ENCODE measurements at places on chromosomes 2 and 18.

DNA sequence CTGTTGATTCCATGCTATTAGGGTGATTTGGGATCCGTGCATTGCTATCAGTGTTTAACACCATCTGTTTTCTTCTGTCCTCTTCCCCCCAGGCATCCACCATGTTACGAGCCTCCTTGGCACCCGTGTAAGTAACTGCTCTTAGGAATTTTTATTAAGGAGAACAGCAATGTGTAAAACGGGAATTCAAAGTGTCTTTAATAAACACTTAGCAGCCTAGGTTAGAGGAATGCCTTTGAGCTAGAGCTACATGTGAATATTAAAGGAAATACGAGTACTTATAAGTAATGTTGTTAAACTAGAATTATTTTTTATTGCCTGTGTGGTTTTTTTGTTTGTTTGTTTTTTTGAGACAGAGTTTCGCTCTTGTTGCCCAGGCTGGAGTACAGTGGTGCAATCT lies 58.1 kb downstream of the ARMC9 start:
- no peak for DNase-seq

GRCh38 chr2:195863564-195863963 lies 205.1 kb downstream of the DNAH7 start:
- no peak for DNase-seq

GRCh38 chr2:55401124-55401523 lies 18.5 kb downstream of the CCDC88A start:
- DNase-seq = no peak

DNA sequence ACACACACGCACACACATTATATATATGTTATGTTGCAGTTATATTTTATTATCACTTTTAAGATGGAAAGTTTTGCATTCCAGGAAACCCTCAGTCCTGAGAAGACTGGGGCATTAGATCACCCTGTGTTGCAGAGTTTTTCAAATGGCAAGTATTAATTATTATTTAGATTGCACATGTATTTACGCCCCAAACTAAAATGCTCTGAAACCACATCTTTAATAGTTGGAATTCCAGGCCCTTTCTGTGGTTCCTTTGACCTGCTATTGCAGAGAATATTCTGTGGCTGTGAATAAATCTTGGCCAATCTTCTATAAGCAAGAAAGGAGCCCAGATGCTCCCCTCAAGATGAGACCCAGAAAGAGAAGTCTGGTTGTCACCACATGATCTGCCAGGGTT lies 427.0 kb upstream of the TNP1 start:
- DNase-seq = peak; percentile 51

- DNase-seq = no peak
Measured at GRCh38 chr2:232436381-232437194, 19.4 kb upstream of the ALPI start.

- peak; percentile 44 for DNase-seq
Measured at GRCh38 chr2:38444247-38444646, 67.2 kb upstream of the ATL2 start.

DNA sequence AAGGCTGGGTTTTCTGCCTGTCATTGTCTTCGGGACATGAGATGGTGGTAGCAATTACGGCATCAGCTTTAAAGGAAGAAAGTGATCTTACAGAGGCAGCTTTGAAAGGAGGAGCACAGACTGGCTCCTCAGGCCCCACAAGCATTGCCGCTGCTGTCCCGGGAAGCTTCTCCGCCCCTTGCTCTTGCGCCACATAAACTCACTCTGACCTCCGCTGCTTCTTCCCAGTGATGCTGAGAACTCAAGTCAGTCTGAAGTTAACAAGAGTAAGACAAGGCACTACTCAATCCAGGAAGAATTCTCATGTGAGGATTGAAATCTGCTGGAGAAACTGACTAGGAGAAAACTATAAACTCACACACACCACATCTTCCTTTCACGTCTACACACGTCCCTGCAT lies 112.4 kb upstream of the RIOK3 start:
- no peak for DNase-seq

GRCh38 chr2:236479814-236480213 lies 89.8 kb upstream of the ACKR3 start:
- no peak for DNase-seq

DNA sequence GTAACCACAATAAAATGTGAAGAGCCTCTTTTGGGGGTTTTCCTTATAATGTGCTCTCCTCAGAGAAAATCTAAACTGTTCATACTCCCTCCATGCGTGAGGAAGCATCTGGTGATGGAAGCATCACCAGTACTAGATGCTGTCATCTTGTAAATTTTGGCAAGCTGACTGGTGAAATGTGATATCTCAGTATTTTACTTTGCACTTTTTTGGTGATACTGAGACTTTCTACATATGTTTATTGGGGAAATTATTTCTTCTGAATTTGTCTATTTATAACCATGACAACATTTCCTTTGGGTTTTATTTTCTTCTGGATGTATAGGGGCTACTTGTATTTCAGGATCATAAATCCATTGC lies 95.9 kb upstream of the DLGAP1 start:
- no peak for DNase-seq

DNA sequence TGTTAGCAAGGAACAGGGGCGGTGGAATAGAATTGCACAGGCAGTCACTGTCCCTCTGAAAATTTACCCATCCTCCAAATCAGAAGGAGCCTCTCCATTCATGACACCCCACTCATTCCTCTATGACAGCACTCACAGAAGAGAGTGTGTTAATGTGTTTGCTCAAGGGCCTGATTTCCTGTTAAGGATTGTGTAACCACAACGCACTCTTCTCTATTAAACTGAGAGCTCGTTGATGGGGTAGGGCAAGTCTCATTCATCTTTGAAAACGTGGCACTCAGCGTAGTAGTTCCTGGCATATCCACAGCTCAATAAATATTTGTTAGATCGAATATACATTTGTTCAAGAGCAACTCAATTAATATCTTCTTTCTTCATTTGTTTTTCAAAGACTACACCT lies 106.4 kb downstream of the VAPA start:
- no peak for DNase-seq

DNA sequence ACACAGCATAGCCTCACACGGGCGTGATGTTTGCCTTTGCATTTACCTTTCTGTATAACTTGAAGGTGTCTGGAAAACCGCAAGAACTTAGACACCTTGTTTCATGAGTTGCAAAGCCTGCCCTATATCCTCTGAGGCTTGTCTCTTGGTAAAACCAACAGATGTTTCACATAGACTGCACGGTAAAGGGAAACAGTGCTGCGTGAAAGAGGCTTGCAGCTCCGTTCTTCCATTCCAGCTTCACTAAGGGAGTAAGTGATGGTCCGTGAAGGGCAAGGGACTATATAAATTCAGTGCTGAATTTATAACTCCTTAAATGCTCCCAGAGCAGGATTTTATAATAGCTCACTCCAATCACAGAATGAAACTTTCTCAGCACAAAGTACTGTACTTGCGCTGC lies 360.5 kb downstream of the SOX11 start:
- DNase-seq = no peak

GRCh38 chr2:197805715-197806633 lies 1.6 kb downstream of the PLCL1 start:
- DNase-seq = no peak

- no peak for DNase-seq
Measured at GRCh38 chr2:32824070-32824809, 122.5 kb upstream of the LTBP1 start.

GRCh38 chr2:29480426-29480825 lies 365.2 kb downstream of the CLIP4 start:
- DNase-seq = peak; percentile 72

DNA sequence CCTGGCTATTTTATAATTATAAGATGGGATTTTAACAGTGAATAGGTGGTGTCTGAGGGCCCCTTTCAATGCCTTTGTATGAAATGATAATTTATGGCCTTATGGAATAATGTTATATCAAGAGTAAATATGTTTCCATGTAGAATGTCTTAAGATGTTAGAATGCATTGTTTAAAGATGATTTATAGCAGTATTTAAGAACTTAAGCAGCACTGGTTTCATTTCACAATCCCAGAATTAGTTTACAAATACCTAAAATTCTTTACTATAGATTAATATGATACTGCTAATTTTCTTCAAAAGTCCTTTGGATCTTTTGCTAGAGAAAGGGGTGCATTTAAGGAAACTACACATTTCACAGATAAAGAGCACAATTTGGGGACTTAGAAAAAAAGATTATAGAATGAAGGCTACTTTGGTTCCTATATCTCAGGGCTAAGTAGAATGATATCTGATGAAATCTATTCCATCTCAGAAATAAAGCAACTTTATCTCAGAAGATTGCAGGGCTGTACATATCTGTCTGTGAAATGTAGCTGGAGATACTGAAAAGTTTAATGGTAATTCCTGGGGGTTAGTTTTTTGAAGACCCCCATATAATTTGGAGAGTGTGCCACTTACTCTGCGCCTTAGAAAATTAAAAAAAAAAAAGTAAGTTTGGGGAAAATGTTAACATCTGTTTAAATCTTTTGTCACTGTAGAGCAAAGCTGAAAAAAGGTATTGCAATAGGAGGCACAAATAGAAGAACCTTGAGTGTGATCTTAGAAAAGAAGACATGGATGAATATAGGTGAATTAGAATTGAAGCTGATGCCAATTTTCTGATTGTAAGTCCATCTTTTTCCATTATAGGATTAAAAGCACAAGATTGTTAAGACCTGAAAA lies 123.4 kb downstream of the GULP1 start:
- DNase-seq = no peak

GRCh38 chr2:133666621-133667020 lies 98.4 kb upstream of the NCKAP5 start:
- no peak for DNase-seq

GRCh38 chr2:118969734-118970395 lies 27.9 kb downstream of the MARCO start:
- DNase-seq = no peak

GRCh38 chr18:54165450-54165849 lies 59.0 kb downstream of the MBD2 start:
- peak; percentile 74 for DNase-seq

- peak; percentile 39 for DNase-seq
Measured at GRCh38 chr2:225865468-225865867, 466.0 kb downstream of the NYAP2 start.

DNA sequence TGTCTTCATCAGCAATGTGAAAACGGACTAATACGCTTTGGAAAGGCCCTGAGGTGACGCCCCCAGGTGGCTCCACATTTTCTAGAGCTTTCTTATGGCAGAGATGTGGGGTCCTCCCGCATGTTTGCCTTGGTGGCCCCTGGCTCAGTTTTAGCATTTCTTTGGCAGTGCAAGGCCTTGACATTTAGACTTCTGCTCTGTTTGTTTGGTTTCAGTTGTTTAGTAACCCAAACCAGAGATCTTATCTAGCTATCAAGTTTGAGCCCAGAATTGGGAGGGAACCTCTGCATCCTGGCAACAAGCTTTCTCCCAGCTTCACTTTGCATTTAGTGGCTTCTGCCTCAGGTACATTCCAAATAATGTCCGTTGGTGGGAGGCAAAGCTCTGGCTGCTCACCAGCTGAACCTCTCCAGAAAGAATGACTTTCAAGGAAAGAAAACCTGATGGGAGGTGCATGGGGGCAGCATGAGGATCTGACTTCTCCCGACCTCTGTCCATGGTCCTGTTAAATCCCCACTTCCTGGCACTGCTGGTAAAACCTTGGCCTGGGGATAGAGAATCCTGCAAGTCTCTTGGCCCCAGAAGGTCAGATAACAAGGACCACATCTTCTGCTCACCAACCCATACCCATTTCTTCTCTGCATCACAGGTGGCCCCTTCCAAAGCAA lies 12.0 kb upstream of the MBP start:
- no peak for DNase-seq

DNA sequence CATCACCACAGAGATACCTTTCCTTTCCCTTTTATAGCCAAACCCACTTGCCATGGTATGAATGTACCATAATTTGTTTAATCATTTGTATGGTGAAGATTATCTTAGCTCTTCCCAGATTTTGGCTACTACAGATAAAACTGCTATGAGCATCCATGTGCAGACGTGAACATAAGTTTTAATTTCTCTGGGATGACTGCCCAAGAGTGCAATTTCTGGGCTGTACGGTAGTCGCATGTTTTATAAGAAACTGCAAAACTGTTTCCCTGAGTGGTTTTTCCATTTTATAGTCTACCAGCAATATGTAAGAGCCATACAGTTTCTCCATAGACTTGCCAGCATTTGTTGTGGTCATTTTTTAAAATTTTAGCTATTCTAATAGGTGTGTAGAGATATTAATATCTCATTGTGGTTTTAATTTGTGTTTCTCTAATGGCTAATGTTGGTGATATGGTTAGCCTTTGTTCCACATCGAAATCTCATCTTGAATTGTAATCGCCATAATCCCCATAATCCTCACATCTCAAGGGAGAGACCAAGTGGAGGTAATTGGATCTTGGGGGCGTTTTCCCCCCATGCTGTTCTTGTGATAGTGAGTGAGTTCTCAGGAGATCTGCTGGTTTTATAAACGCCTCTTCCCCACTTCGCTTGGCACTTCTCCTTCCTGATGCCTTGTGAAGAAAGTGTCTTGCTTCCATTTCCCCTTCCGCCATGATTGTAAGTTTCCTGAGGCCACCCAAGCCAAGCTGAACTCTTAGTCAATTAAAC lies 628.5 kb upstream of the KLHL29 start:
- no peak for DNase-seq

- no peak for DNase-seq
Measured at GRCh38 chr2:174868878-174869277, 104.6 kb upstream of the CHRNA1 start.

- no peak for DNase-seq
Measured at GRCh38 chr2:220346919-220347318, 719.5 kb downstream of the SLC4A3 start.

GRCh38 chr2:192735447-192735846 lies 540.7 kb upstream of the TMEFF2 start:
- no peak for DNase-seq

DNA sequence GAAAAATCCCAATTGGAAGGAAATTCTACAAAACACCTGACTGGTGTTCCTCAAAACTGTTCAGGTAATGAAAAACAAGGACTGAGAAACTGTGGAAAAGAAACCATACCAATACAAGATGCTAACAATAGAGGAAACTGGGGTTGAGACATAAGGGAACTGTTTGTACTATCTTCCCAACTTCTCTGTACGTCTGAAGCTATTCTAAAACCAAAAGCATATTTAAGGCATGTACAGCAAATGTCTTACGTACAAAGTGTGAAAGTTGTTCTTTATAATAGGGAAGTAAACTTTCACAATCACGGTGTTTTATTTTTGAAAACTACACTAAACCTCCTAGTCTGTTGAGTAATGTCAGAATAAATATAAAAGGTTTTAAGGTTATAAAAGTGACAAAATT lies 776.1 kb upstream of the RAB6C start:
- no peak for DNase-seq

GRCh38 chr2:205698286-205699268 lies 16.3 kb downstream of the NRP2 start:
- no peak for DNase-seq

GRCh38 chr2:70664525-70664924 lies 103.5 kb downstream of the ADD2 start:
- DNase-seq = no peak

DNA sequence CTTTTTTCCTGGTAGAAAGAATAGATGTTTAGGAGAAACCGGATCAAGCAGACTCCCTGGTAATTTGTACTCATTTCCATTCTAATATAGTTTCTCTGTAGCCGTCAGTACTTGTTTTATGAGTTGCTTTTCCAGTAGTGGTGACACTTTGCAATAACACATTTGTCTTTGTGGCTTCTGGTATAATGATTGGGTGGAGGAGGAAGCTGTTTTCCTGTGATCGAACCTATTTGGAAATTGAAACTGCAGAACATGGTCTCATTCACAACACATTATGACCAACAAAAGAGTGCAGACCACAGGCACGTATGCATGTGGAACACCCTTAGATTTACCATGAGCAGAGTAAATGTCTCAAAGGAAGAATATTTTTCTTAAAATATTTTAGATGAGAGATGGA lies 7.6 kb upstream of the SERPINB12 start:
- no peak for DNase-seq
